Activated naive CD4-positive, alpha-beta T cell treated with Interleukin-2 at 50 U/mL for 16 hours (primary cell): ENCODE measurements at places on chromosomes 6 and 20.

- no peak for DNase-seq
Measured at GRCh38 chr6:47144306-47144705, 102.2 kb upstream of the ADGRF1 start.

GRCh38 chr20:22728146-22728745 lies 143.9 kb upstream of the FOXA2 start:
- DNase-seq = no peak

GRCh38 chr6:73579851-73580246 lies 59.0 kb upstream of the EEF1A1 start:
- no peak for DNase-seq

GRCh38 chr20:13022401-13023155 lies 13.8 kb downstream of the SPTLC3 start:
- no peak for DNase-seq

DNA sequence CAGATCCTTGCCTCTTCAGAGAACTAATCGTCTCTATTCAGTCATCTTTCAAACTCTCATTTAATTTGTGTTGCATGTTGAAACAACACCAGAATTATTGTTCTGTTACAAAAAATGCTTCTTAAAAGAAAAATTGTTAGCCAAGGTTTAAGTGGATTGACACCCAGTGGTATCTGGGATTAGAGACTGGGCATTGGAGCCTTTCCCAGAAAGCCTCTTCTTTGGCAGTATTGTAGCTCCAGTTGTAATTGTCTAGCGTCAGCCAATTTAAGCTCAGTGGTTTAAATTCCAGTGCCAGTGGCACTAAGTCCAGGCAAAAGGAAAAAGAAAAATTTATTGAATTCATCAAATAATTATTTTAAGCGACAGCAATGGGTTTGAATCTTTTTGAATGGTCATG lies 801 bp downstream of the CCDC28A start:
- DNase-seq = no peak

DNA sequence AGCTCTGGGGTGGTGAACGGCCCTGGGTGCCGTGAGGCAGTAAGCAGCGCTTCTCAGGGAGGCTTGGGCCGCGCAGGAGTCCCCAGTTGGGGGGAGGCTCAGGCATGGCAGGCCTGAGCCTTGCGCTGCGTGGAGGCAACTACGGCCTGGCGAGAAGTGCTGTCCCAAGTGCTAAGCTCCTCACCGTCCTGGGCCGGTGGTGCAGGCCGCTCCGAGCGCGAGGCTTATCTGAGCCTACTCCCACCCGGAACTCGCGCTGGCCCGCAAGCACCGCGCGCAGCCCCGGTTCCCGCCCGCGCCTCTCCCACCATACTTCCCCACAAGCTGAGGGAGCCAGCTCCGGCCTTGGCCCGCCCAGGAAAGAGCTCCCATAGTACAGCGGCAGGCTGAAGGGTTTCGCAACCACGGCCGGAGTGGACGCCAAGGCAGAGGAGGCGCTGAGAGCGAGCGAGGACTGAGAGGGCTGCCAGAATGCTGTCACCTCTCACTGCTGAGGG lies 1.8 kb upstream of the WRNIP1 start:
- no peak for DNase-seq

- DNase-seq = no peak
Measured at GRCh38 chr20:8842525-8842924, 226.4 kb upstream of the PLCB4 start.

DNA sequence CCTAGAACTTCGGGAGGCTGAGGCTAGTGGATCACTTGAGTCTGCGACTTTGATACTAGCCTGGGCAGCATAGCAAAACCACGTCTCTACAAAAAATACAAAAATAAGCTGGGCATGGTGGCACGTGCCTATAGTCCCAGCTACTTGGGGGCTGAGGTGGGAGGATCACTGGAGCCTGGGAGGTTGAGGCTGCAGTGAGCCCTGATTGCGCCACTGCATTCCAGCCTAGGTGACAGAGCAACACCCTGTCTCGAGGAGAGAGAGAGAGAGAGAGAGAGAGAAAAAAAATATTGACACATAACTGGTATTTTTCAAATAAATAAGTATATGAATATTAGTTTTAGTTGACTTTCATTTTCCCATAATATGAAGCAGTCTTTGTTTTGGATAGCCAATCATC lies 222.2 kb downstream of the BTBD9 start:
- DNase-seq = no peak

DNA sequence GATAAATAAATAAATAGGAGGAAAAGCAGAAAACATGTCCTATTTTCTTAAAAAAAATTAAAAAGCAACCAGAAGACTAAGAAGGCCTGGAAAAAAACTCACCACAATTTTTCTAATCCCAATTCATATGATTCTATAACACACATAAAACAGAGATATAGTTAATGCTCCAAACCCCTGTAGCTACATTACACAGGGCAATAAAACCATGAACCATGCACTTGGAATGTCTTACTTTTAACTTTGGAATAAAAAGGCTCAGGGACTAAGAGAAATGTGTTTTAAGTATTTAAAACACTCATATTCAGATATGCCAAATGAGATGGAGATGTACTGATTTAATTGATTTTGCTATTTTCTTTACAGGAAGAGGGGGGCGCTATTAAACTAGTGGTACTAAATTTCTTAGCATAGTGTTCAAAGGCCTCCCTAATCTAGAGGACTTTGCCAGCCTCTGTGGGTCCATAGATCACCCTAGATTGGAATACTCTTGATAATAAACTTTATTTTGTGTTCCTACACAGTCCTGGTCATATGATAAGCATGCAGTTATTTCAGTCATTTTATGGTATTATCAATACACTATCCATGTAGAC lies 30.3 kb upstream of the GCM1 start:
- no peak for DNase-seq

DNA sequence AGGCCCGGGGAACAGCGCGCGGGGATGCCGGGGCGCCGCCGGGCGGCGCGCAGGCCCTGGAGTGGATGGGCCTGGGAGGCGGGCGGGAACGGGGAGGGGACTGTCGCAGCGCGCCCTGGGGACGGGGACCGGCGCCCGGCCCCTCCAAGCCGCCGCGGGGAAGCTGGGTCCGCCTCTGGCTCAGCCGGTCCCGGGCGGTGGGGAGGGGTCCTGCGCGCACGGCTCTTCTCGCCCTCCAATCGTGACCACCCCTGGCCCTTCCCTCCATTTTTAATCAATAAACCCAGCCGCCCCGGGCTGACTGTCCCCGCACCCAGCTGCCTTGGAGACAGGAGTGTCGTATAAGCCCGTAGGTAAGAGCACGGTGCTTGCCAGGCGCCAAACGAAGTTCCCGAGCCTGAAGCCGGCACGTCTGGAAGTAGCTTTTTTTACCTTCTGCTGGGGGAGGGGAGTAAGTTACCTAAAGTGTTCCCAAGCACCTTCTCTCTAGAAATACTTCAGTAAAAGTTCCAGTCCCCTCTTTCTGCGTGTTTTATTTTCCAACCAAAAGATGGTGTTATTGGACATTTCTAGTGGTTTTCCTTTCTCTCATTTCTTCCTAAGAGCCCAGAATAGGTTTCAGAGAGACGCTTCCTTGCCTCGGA lies 780 bp upstream of the TAF4 start:
- peak; percentile 48 for DNase-seq
